ENCODE measurements at places on chromosomes 1 and 21.

DNA sequence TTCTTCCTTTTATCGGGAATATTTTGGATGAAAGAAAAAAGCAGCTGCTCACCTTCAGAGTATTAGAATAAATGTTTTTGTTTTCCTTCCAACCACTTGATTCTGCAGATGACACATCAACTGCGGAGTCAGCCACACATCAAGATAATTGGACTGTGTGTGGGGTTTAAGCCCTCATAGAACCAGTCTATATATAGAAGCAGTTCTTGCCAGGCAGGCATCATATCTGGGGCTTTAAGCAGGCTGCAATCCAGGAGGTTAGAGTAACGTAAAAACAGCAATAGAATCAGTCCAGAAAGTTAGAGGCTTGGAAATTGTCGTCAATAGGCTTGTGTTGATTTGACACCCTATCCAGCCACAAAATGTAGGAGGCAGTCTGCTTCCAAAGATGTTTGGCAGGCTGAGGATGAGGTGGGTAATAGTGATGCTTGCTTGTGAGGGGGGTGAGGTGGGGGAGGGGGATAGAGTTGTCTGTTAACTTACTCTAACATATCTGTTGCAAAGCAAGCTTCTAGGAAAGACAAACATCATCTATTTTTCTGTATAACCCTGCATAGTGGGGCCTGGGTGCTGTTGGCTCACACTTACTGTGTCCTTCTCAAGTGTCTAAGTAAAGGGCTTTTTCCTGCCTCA is 64.8 kb downstream of the PEX14 start:
- DNase-seq = no peak

GRCh38 chr1:185433667-185434066 is 116.6 kb upstream of the IVNS1ABP start:
- DNase-seq = peak; percentile 9

- DNase-seq = no peak
These were observed 116.0 kb downstream of the RASAL2 start for GRCh38 chr1:178209935-178210334.

GRCh38 chr1:106908689-106909088 is 147.8 kb upstream of the PRMT6 start:
- DNase-seq = no peak

DNA sequence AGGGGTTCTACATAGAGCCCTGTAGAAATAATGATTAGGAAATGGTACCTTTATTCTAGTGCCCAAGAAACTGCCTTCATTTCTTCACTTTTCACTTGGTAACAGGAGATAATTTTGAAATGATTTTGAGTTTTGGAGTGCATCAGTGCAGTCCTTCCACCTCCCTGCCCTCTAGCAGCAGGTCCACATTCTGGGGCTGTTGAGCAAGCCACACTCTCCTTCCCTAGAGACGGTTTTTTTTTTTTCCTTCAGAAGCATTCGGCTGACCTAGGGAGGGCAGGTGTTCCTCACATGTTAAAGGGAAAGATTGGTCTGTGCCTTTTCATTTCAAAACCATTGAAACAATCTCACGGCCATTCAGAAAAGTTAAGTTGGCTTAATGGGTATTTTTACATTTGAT is 39.8 kb downstream of the SLC37A1 start:
- no peak for DNase-seq

- peak; percentile 61 for DNase-seq
These were observed 1.1 kb downstream of the RGS16 start for GRCh38 chr1:182602935-182603645.

DNA sequence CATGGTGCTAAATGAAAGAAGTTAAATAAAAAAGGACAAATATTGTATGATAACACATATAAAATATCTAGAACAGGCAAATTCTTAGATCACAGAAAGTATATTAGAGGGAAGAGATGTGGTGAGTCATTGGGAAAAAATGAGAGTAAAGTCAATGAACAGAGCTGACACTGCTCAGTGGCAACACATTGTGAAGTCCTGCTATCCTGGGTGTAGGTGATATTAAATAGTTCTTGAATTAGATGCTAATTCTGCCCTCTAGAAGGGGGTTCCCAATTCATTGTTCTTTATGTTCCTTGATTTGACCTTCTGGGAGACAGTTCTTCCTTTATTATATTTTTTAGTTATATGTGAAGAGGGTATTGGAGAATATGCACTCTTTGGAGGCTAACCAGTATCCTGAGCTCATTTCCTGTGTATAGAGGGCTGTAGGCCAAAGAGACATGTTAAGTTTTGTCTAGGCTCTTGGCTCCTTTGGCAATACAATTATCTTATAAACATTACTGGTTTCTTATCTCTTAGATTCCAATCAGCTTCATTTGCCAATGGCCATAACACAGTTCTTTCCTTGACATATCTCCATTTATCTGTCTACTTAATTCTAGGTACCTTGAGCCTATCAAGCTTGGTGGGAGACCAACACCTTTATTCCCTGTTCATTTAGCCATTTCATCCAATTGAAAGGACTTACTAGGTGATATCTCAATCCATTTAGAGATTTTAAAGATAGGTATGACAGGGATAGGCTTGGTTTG is 6.6 kb upstream of the SLC35A3 start:
- DNase-seq = no peak

GRCh38 chr1:16438924-16439323 is 1.6 kb upstream of the NECAP2 start:
- DNase-seq = no peak

DNA sequence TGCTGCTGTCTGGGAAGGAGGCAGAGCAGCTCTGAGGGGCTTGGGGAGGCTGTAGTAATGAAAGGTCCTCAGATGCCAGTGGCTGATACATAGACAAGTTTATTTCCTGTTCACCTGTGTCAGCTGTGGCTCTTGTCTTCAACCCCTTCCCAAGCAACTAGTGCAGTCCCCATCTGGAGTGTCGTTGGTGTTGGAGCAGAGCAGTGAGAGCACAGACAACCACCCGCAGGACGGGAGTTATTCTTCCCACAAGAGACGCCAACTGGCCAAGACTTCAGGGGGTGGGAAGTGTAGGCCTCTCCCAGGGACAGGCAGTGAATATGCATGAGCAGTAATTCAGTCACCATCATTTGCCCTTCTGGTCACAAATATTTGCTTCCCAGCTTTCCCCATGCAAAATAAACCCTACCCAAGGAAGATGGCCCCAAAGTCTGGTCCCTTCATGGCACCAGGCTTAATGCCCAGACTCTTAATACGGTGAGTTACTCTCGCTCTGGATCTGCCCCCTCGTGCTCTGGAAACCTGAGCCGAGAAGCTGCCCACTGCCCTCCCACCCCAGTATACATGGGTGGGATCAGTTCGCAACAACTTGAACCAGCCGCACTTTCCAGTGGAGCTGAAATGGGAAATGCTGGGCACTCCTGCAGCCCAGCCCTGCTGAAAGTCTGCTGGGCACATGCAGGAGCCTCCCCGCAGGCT is 153.5 kb upstream of the COL6A1 start:
- DNase-seq = no peak

DNA sequence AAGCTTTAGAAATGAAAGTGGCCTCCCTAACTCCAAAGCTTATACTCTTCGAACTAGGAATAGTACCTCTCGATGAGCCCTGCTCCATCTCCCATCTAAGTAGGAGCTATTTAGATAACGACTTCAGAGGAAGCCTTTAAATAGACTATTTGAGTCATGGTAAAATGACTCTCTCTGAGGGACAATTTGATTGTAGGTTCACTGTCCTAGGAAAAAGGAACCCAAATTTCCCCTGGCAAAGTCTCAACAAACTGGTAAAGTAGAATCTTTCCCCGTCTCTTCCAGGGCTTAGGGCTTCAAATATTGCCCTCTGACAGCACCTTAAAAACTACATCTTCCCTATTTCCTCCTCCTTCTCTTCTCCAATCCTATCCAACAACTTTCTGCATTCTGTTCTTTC is 2.0 kb upstream of the FCER1A start:
- no peak for DNase-seq

GRCh38 chr1:162649583-162649982 is 17.3 kb downstream of the DDR2 start:
- DNase-seq = no peak

DNA sequence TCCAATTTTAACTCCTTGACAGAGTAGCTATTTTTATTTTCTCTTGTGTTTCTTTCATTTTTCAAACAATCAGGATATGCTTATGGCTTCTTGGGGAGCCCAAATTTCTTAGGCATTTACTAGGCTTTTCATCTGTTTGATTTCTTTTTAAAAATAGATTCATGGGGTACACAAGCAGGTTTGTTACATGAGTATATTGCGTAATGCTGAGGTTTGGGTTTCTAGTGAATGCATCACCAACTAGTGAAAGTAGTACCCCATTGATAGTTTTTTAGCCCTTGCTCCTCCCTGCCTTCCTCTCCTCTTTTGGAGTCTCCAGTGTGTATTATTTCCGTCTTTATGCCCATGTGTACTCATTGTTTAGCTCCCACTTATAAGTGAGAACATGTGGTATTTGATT is 190.7 kb downstream of the CENPF start:
- no peak for DNase-seq

GRCh38 chr1:222953585-222953984 is 138.7 kb downstream of the DISP1 start:
- DNase-seq = no peak

DNA sequence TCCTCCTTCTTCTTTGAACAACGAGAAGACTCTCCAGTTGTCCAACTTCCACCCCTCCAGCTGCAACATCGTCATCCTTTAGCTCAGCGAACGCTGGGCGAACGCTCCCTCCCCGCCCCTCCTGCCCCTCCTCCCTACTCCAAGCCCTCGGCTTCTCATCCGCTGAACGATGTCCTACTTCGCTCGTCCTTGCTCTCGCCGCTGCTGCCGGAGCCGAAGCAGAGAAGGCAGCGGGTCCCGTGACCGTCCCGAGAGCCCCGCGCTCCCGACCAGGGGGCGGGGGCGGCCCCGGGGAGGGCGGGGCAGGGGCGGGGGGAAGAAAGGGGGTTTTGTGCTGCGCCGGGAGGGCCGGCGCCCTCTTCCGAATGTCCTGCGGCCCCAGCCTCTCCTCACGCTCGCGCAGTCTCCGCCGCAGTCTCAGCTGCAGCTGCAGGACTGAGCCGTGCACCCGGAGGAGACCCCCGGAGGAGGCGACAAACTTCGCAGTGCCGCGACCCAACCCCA is at the start of gene BCAN:
Gene BCAN, plus strand, starts transcription at position 357 of the 504 bp plus-strand sequence. CDS start 3,938 bp downstream, outside the sequence.
- no peak for DNase-seq

GRCh38 chr1:93253516-93253915 is 73.0 kb downstream of the CCDC18 start:
- DNase-seq = no peak

- no peak for DNase-seq
These were observed 3.8 kb downstream of the EFNA3 start for GRCh38 chr1:155082301-155083051.

DNA sequence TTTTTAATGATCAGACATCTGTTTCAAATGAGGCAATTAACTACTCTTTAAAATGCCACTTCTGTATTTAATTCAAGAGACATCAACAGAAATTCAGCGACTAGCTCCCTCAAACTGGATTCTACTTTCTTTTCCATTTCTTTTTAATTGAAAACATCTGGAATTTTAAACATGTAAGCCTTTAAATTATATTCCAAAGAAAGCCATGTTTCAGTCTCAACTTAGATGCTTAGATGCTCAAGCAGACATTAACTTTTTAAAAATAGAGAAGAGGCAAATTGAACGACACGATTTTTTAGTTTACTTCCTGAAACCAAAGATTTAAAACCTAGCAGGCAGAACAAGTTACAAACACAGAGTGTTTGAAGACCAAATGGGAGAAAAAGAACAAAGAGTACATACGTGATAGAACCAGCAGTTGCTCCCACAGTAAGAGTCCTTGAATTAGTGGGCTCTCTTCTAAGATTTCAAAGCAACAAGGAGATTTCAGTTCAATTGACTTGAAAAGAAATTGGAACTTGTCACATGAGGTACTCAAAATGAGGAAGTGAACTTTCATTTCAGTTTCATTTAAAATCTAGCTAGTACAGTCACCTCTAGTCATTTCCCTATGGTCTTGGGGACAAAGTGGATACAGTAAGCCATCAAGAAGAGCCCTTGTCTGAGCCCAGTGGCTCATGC is at the start of gene CTSS:
Gene CTSS, minus strand, starts transcription at position 483 of the 681 bp plus-strand sequence. CDS start 1,015 bp downstream, outside the sequence.
- DNase-seq = peak; percentile 86

DNA sequence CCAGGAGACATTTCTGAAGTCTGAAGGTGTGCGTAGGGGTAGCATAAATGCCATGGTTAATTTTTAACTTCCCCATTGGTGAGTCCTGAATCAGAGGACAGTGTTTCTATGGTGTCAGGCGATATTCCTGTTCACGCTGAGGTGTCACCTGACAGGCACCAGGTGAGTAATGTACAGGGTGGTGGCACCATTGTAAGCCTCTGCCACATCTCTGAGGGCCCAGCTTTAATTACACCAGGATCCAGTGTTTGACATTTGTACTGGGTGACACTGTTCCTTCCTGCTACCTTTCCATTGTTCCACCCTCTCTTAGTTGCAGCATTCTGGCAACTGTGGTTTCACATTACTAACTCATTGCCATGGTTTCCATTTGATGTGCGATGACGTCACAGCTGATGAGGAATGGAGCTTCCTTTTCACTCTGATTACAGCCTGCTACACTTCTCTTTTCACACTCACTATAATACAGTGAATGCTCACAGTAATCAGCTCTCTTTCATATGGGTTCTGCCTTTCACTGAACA is 40.6 kb upstream of the MARK1 start:
- DNase-seq = peak; percentile 25
